ENCODE measurements at places on chromosomes 12 and 14. TPM values are rescaled to one million over a fixed set of nuclear protein-coding genes. Genes with fewer than 3 reads are reported as not detected.

TEDC1 gene
- 22.7 TPM for total RNA-seq

CPNE6 gene
- total RNA-seq = not detected

KRT73 gene
- not detected for total RNA-seq

HOXC4 gene
- 2.2 TPM for total RNA-seq

CABP1 gene
- total RNA-seq = 5.5 TPM

A2ML1 gene
- not detected for total RNA-seq

KRT82 gene
- total RNA-seq = not detected

GDF3 gene
- total RNA-seq = 0.26 TPM

KCNC2 gene
- total RNA-seq = not detected

CAPZA3 gene
- not detected for total RNA-seq

CMA1 gene
- 1.4 TPM for total RNA-seq

PTPRB gene
- total RNA-seq = 64.7 TPM

ORMDL2 gene
- total RNA-seq = 49.7 TPM

SERPINA3 gene
- 139 TPM for total RNA-seq

OAS1 gene
- total RNA-seq = 53.4 TPM

EXOC5 gene
- total RNA-seq = 63.4 TPM
